ENCODE measurements at places on chromosomes 6 and 20.

DNA sequence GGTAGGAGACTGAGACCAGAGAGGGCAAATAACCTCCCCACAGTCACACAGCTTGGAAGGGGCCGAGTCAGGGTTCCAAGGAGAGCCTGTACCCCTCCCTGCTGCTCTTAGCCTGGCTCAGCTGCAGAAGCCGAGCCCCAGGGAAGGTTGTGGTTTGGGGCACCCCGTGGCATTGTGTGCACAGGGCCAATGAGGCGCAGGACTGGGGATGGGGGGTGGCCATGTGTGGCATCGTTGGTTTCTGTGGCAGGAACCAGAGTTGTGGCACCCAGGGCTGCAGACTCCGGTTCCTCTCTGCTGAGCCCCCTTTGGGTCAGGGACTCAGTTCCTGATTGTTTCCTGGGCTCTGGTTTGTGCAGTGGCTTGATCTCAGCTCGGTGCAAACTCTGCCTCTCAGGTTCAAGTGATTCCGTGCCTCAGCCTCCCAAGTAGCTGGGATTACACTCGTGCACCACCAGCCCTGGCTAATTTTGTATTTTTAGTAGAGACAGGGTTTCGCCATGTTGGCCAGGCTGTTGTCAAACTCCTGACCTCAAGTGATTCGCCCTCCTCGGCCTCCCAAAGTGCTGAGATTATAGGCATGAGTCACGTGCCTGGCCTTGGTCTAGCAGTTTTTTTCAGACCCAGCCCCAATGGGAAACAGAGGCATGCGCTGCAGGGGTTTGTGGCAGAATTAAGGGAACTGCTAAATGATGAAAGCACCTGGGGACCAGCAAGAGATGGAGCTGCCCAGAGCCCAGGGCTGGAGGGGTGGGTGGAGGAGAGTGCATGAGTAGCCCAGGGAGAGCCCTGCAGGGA, 221.0 kb upstream of the SULF2 start:
- DNase-seq = peak; percentile 45

DNA sequence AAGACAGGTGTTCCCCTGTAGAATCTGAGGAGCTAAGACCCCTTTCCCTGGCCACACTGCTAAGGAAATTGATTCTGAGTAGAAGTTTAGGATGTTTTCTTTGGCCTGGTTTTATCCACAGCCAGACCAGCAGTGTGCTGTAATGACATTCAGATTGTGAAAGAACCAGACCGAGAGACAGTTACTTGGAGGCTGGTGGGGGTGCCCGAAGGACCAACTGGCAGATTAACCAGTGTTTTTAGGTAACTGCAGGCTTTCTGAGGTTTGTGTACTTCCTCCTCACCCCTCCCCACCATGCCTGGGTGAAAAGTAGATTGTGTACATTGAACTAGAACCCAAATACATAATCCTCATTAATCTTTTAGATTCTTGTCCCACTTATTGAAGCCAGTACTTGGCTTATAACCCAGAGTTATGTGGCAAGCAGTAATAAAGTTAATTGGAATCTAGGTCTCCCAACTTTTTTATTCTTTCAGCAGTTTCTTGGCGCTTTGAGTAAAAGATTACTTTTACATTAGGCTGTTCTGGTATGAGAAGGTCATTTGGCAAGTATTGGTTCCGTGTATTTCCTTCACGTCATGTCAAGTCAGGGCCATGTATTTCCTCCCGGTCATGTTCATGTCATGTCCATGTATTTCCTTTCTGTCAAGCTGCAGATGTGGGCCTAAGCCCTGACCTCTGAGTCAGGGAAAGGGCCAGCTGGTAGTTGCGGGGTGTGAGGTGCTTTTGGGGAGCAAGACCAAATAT, 93.7 kb downstream of the TCP11 start:
- DNase-seq = no peak

DNA sequence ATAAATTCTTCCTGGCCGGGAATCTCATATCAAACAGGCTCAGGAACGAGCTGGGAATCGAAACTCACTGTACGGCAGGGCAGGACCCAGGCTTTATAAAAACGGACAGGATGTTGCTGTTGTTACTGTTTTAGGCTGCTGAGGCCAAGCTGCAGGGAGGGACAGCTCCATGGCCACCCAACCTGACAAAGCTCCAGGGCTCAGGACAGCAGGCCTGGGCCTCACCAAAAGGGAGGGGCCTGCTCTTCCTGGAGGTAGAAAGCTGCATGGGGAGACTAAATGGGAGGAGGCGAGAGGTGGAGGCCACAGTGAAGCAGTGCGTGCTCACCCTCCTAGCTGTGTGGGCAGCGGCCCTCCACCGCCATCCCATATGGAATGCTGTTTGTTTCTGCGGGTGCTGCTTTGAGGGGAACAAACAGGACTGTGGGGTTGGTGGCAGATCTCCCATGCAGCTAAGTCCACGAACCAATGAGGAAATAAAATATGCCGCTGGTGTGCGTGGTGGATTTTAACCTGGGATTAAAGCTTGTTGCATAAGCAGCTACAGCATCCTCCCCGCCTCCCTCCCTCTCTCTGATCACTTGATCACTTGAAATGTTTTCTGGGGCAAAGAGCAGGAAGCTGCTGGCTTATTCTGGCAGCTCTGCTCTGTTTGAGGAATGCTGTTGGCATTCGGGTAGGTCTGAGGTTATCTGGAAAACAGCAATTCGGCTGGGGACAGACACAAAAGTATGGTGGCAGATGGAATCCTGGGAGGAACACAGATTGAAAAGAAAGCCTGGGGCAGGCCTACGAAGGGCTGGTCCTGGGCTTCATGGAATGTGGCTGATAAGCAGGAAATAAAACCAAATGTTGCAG, 2.4 kb upstream of the ZMYND8 start:
- peak; percentile 54 for DNase-seq

DNA sequence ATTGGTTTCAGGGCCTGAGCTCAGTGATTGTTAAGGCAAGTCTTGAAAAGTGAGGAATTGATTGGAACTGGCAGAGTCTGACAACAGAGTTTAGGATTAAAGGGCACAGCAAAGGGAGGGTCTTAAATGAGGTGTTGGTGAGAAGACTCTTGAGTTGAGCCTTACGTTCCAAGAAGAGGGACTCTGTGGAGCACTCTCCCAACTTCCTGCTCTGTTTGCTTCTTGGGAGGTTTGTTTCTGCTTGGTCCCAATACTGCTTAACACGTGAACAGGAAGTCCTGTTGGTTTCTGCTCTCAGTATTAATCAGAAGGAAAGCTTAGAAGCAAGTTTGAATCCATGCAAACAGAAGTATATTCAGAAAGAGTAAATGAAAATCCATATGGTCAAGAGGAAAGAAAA, 15.6 kb upstream of the SYNDIG1 start:
- peak; percentile 4 for DNase-seq

DNA sequence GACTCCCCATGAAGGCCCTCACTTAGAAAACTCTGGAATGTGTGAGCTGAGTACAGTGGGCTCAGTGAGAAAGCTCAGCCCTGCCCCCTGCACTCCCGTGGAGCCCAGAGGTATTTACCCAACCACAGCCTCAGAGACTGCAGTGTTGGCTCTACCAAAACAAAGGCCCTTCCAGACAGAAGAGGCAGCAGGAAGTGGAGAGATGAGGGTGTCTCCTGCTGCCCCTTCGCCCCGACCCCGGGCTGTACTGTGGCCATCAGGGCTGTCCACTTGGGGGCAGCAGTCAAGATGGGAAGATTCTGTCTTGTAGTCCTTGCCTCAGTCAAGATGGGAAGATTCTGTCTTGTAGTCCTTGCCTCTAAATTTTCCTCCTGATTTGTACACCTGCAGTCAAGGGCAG, 341.3 kb downstream of the TAF4 start:
- DNase-seq = no peak

- DNase-seq = no peak
Observed at GRCh38 chr6:100627911-100628758, 163.4 kb upstream of the SIM1 start.

DNA sequence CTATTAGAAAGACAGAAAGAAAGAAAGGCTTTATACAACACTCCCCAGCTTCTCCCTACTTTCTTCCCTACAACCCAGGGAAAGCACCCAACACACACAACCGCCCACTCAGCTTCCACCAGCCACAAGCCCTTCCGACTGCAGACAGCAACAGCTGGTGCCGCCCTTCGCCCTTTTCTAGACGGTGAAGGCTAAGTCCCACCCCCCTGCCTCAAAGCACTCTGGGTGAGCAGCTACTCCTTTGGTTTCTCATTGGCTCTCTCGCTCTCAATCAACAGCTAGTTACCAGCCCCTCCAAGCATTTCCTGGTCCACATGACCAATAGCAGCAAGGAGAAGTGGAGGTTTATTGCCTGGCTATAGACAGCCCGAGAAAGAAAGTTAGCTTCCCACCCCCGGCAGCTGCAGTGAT, 230.1 kb upstream of the MOCS1 start:
- DNase-seq = no peak

DNA sequence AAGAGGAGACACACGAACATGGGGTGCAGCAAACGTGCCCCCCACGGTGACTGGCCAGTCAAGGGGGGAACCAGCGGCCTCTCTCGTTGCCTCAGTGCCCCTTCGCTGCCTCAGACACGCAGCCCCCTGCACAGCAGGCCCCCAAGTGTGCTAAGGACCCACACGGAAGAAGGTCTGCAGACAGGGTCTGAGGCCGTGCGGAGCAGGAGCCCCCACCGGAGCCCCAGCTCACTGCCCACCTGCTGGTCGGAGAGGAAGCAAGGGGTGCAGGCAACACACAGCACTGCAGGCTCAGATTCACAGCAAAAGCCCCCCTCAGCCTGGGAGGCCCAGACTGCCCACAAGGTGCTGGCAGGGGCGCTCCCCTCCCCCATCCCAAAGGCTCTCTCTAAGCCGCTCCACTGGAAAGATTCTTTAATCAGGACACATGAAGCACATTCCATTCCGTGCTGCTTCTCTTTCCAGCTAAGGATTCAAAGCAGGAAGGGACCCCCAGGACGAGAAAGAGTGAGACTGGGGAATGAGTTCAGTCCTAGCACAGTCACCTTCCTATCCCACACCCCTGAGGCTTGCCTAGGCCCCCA, 105.1 kb downstream of the SLC23A2 start:
- DNase-seq = no peak

GRCh38 chr6:10431423-10432164, 16.7 kb upstream of the TFAP2A start:
- no peak for DNase-seq

Measured in GM12865 (cell line).